ENCODE measurements at places on chromosomes 12 and 14.
A peak's percentile ranks its signal among the peaks of the same experiment; 100 is the strongest.

GRCh38 chr14:60862283-60862682 is 118.6 kb downstream of the TRMT5 start:
- no peak for DNase-seq

DNA sequence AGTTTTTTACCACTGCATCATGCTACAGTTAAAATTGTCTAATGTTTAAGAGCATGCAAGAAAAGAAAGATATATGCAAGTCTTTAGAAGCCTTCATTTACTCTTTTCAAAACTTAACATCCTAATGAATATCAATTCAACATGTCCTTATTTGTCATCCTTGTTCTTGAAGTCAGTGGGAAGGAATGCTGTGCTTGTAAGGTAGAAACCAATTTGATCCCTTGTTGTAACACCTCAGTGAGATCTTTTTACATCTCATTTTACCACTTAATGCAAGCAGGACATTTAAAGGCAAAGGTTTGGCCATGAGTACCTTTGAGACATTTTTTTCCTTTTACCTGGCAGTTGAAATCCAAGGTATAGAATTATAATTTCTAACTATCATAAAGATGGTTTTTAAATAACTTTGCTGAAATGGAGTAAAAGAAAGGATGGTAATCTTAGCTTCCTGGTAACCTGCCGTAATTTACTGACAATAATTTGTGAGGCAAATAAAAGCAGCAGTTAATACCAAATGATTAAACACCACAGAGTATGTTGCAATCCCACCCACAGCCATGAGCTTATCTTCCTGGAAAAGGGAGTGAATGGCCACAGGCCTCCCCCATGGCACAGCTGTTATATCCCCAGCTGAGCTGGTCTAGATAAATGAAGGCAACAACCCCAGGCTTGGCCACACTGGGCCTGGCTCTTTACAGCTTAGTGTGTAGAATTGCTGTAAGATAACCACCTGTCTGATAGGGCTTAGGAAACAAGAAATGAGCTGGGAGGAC is 33.2 kb upstream of the STRN3 start:
- DNase-seq: no peak

- no peak for DNase-seq
Observed at GRCh38 chr14:97572583-97573458, 775.6 kb downstream of the VRK1 start.

DNA sequence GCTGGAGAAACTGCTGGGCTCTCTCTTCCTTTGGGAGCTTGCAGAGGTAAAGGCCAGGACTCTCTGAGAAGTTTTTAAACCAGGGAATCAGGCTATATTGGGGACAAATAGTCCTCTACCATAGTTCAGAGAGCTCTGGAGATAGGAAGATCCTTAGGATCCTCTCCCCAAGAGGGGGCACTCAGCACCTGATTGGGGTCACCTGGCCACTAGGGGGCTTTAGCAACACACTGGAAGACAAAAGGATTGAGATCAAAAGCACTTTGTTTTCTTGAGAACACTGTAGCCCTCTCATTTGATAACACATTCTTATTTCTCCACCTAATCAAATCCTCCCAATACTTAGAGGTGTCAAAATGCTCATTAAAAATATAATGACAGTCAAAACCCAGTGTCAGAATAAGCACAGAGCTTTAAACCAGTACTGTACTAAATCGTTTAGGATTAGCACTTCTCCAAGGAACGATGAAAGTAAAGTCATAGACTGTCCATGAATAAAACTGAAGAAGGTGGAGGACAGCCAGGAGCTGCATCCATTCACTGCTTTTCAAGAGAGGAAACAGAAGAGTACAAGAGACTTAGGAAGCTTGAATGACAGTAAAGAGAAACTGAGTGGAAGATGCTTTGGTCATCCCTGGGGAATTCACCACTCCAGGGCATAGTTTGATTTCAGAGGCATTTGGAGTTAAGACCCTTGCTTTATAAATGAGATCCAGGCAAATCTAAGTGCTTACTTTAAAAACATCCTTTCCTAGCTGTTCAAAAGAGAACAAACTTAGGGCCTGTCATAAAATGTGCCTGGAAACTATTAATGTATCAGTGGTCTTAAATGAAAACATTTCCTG is 26.5 kb downstream of the BMP4 start:
- no peak for DNase-seq

DNA sequence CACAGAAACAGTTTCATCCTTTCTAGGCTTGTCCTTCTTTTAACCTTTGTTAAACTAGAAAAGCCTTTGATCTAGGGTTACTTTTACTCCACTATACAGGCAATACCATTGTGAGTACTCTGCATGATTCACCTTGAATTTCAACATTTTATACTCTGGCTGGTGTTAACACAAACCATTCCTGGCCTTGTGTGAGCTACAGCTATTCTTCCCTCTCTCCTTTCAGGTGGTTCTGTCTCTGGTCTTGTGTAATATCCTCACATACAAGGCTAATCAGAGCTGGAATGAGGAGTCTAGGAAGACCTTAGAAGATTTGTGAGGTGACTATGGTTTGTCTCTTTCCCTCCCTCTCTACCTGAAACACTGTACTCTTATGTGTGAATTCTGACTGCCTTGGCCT is 837.4 kb upstream of the USP15 start:
- DNase-seq: no peak

GRCh38 chr12:103791350-103791920 is 49.6 kb downstream of the NT5DC3 start:
- no peak for DNase-seq

- DNase-seq: no peak
Observed at GRCh38 chr14:73242357-73242901, 5.1 kb downstream of the PAPLN start.

- DNase-seq: no peak
Observed at GRCh38 chr12:10717410-10717809, 5.7 kb downstream of the YBX3 start.

- no peak for DNase-seq
Observed at GRCh38 chr12:112988224-112988623, 9.9 kb downstream of the OAS2 start.

- DNase-seq: no peak
Observed at GRCh38 chr12:104207416-104208205, 8.0 kb upstream of the TXNRD1 start.

DNA sequence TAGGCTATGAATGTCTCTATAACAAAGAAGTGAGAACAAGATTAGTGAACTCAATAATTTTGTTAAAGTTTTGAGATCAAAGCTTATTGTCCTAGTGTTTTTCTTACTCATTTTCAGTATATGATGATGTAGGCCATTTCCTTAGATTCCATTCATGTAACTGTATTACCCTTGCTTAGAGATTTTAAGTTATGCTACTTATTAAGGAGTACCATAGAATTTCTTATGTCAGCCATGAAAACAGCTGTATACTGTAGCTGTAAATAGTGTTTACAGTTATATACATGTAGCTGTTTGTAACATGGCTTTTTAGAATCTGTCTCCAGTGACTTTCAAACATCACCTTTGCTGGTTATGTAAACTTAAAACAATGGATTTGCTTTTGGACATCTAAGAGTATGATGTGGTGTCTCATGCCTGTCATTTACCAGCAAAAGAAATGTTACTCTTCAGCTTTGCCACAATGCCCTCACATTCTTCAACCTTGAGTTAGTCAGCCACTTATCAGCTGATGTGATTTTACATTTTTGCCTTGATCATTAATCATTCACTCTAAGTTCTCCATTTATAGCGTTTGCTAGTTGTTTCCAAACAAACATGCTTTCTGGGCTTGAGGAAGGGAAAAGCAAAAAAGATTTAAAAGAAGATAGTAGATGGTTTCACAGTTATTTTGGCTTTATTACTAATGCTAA is 55.5 kb downstream of the SLC16A7 start:
- no peak for DNase-seq

GRCh38 chr12:121095544-121096198 is 37.0 kb upstream of the P2RX7 start:
- DNase-seq: peak; percentile 48

DNA sequence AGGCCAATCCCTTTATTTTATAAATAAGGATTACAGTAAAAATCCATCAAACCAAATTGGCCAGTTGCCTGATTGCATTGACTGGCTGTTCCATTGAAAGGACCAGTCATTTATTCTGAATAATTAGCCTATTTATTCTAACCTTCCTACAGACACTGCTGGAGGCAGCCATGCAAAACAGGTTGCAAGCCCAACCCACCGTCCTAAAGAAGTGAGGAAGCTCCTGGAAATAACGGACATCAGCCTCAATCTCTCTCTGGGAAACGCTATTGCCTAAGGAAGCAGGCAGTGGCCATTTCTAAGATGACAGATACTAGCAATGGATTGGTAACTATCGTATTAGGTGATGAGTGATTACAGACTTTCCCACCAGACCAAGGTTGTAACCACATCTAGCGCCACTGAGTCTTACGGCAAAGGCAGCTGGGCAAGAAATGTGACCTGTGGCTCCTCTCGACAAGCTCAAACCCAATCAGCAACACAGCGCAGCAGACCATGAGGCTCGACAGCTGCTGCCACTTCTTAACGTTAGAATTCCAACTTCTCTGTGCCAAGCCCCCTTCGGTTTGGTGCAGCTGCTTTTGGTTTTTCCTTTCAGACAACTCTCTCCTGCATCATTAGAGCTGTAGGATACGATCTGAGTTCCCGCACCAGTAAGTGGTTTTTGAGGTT is 134.2 kb downstream of the KCNK10 start:
- no peak for DNase-seq

DNA sequence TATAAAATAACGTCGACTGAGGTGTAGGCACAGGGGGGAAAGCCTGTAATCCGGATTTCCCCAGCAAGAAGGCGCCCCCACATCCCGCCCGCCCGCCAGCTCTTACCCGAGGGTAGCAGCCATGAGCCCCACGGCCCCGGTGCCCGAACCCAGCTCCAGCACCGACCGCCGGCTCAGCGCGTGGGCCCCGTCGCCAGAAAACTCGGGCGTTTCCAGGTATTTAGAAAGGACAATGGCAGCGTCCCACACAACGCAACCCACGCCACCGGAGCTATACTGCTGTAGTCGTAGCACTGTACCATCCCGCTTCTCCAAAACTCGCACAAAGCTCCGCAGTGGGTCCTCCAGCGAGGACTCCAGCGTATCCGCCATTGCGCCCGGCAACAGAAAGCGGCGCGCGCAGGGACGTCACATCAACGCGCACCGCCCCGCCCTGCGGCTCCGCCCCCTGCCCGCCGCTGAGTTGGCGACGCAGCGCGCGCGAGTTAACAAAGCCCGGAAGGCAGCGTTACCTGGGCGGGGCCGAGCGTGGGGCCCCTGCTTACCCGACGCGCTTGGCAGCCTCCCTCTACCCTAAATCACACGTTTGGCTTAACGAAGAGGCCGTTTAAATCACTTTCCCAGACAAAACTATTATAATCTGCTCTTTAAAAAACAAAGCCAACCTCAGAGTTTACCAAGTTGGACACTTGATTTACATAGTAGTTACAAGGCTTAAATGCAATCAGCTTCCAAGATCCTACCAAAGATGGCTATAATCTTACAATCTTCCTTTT is at the start of gene VCPKMT:
Gene VCPKMT (minus strand): TSS at position 392 of the 776 bp plus-strand sequence. CDS start 20 bp downstream, at position 372.
- DNase-seq: peak; percentile 89

GRCh38 chr12:124568431-124569374 is 1.3 kb upstream of the NCOR2 start:
- DNase-seq: no peak

DNA sequence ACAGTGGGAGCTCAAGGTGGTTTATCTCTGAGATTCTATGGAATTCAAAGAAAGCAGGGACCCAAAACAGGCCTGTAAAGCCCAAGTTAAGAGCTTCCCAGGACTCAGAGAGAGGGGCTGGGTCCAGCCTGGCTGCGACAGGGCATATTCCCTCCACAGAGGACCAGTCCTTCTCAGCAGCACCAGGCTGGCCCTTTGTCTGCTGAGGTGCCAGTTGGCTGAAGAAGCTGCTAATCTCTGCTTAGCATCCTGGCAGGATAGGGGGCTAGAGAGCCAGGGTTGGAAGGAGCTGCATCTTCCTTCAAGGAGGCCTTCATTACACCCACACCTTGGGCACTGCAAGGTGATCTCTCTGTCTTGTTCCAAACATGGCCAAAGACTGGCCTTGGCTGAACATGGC is 68.3 kb upstream of the TUNAR start:
- DNase-seq: no peak

DNA sequence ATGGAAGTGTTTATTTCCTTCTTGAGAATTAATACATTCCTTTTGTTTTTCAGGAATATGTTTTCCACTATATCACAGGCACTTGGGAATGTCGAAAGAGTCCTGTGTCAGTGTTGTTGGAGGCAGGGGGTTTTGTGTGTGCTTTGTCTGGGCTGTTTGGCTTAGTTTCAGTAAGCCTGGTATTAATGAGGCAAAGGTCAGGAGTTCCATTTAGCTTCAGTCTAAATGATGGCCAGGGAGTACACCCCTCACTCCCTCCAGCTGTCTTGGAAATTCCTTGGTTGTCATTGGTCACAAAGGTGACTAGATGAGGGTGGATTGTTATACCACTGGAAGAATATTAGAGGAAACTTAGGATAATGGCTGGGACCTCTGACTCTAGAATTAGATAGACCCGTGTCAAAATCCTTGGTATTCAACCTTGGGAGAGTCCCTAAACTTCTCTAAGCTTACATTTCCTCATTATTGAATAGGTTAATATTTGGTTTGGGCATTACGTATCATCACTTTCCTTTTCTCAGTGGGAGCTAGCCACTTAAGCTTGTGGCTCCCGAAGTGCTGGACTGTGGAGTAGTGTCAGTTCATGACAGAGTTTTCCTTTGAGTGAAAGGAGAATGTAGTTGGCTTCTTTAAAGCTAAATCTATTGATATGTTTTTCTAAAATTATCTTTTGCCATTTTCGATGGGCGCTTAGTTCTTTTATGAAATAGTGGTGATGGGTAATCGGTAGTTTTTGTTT is 5.2 kb downstream of the FRS2 start:
- DNase-seq: no peak

DNA sequence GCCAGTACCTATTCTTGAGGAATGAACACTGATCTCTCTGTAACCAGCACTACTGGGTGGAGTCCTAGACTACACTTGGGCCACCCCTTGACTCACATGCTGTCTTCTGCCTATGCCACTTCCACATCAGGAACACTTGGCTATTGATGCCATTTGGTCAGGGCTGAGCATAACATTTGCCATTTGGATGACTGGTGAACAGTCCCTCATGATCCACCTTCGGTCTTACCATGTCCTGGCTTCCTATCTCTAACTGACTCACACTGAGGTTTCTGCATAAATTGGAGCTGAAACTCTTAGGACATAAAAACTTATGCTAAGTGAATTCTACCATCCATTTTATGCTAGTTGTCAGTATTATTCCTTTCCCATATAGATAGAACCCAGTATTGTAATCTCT is 91.7 kb upstream of the PELI2 start:
- DNase-seq: no peak

DNA sequence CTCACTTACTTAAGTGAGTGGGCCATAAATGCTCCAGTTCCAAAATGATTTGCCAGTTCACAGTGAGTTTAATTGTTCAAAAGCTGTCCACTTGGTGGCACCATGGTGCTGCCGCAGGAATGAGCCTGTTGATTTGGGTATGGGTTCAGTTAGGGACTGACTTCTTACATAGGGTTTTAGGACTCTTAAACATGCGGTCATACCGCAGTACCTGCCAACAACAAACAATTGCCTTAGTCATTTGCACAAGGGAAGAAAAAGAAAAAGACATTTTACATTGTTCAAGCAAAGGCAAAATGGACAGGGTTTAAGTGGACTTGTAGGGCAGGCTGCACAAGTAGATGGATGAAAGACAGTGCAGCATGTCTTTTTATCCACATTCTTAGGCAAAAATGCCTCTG is 80.0 kb upstream of the DBX2 start:
- DNase-seq: no peak

GRCh38 chr14:101152855-101153254 is 249.3 kb upstream of the RTL1 start:
- no peak for DNase-seq

Data from T-helper 22 cell (primary cell).